ENCODE measurements at places on chromosomes 12 and 14. TPM values are rescaled to one million over a fixed set of nuclear protein-coding genes. Genes with fewer than 3 reads are reported as not detected.

SPIC gene
- not detected for total RNA-seq

SLC8A3 gene
- 0.13 TPM for total RNA-seq

SMCO2 gene
- total RNA-seq = not detected

CCDC197 gene
- not detected for total RNA-seq

SMAGP gene
- total RNA-seq = 25.9 TPM

Data from mesangial cell (primary cell).